ENCODE measurements at places on chromosomes 12 and 14.
A peak's percentile ranks its signal among the peaks of the same experiment; 100 is the strongest.

- DNase-seq = no peak
Observed at GRCh38 chr14:69694730-69695281, 72.1 kb upstream of the SRSF5 start.

DNA sequence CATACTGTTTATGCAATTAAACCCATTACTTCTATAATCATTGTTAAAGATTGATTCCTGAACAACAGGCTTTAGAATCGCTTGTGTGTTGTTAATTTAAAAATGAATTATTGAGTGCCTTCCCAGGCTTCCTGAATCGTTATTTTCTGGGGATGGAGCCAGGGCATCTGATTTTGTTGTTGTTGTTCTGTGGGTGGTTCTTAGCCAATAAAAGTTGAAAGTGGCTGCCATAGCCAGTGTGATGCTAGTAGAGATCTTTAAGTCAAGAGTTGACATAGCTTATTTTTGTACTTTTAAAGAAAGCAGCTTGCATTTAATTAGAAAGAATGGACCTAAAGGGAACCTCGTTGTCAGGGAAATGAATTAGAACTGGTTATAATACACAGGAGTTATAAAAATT lies 6.4 kb downstream of the GOLGA5 start:
- no peak for DNase-seq

- DNase-seq = no peak
Observed at GRCh38 chr12:123242116-123242904, 9.1 kb downstream of the MTRFR start.

- no peak for DNase-seq
Observed at GRCh38 chr12:50536831-50537537, 32.2 kb downstream of the DIP2B start.

DNA sequence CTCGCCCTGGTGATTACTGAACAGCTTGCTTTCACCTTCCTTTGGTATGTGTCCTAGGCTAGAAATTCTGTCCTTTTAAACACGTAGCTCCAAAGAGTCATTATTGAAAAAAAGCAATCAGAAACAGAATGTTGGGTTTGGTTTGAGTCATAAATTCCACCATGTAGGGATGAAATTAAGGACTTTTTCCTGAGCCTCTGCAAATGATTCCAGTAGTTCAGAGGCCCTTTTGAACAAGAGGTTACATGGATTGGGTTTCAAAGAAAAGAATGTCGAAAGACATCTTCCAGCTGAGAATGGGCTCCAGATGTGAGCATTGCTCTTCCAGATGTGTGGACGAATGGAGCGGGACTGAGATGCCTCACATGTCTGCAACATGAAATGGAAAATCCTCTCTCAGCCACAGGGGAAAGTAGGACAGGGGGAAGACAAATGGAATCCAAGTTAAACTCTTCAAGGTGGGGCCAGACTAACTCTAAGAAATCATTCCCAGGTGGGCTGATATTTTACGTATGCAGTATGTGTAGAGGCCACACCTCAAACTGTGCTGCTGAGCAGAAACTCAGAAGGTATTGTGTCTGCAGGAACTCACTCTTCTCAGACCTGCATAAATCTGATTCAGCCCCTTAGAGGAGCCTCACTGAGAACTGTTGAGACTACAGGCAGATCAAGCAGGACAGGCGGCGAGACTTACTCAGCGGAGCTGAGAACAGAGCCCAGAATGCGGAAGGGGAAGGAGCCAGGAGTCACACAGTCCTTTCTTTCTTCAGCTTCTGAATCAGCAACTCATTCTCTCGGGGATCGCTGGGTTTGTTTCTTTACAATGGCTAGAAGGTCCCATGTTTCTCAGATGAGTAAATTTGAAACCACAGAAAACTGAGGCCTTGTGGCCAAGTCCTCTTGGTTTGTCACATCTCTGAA lies 23.3 kb upstream of the EMP1 start:
- DNase-seq = peak; percentile 92

DNA sequence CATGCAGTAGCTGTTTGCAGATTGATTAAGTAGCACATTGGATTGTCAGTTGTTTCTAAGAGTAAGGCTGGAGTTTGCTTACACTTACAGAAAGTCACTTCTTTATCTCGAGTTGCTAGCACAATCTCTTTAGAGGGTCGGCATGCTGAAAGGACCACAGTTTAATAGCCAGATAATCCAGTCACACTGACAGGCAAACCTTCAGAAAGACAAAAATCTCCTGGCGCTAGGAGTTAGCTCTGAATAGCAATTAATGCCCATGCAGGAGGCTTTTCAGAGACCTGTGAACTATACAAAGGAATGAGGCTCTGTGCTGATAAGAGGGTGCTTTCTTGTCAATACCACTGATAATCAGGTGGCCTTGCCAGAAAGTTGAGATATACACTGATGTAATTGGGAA lies 1043.0 kb downstream of the AACS start:
- DNase-seq = no peak

GRCh38 chr12:109461049-109461845 lies 15.9 kb downstream of the KCTD10 start:
- DNase-seq = no peak

- no peak for DNase-seq
Observed at GRCh38 chr12:47757840-47758583, 668 bp downstream of the RAPGEF3 start.

DNA sequence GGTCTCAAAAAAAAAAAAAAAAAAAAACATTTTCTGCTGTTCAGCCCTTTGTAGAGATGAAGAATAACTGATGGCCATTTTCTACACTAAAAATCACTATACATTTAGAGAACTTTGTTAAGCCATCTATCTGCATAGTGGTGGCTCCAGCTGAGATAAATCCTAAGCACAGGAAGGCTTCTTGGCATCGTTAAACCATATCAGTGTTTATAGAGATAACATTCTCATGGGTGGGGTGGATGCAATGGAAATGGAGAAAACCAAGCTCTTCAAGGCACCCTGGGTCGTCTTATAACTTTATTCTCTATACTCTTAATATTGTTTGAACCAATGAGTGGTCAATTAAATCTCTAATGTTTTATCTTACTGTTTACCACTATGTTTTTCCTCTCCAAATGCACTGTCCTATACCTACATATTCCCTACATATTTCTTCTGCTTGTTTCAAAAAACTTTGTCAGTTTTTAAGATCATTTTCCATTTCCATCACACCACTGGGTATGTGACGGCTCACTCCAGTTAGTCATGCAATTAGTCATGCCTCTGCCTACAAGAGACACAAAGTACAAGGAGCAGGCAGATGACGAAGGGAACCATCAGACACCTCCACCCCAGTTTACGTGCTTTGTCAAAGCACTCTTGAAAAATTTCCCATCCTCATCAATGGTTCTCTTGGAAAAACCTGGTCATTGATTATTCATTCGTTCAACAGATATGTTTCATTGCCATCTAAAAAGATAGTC lies 119.3 kb upstream of the OVCH1 start:
- no peak for DNase-seq

- DNase-seq = peak; percentile 48
Observed at GRCh38 chr14:50666772-50667683, 1.1 kb downstream of the SAV1 start.

DNA sequence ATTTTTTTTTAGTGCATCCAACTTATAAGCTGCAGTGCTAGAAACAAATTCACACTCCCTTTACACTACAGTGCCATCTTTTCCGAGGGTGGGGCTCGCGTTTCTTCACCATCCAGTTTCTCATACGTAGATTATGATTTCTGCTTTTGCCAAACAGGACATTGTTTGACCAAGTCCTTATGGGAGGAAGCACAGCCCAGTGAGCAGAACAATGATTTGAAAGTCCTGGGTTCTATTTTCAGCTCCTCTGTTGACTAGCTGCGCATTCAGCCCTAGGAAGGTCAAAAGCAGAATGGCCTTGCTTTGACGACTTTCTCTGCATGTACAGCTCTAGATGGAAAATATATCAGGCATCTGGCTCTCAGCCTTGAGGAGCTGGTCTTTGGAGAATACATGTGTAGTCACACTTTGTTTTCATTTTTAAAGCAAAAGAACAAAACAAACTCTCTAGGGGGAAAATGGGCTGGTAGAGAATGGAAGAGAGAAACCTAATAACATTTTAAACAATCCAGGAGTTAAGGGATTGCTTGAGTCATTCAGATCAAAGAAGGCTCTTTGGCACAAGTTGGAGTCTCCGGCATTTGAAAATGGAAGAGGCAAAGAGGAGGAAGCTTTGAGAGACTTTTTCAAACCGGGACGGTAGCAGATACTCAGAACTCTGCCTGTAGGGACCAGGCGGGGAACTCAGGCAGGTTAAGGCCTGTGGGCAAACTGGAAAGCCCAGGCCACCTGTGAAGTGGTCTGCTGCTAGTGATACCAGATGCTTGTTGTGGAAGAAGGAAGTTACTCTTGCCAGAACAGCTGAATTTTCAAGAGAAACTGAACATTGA lies 257.3 kb upstream of the PLEKHG7 start:
- no peak for DNase-seq

- no peak for DNase-seq
Observed at GRCh38 chr14:66498311-66498710, 9.6 kb upstream of the GPHN start.
